Pancreas (tissue), 10 donors: ENCODE measurements at places on chromosomes 4 and X.

DNA sequence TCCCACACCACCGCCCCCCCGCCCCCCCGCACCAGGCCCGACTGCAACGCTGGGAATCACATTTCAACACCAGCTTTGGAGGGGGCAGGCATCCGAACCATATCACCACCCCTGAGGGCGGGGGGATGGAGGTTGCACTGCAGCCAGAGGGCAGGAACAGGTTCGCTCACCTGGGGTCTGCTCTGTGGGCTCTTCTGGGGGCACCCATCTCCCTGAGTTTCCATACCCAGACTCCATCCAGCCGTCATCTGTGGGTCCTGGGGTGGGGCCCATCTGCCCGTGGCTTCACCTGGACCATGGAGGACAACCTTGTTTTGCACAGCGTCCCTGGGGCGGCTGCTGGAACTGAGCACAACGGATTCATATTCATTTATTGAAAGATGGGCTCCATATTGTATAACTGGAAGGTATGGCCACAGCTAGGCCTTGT, 6.9 kb downstream of the PSAPL1 start:
- no peaks in the 10 kb centered on the region for H3K36me3 ChIP-seq
- no peaks in the 10 kb centered on the region for H3K27me3 ChIP-seq
- H3K27ac ChIP-seq, result no peak overlapping the region
- H3K4me1 ChIP-seq, result no peaks in the 10 kb centered on the region

GRCh38 chrX:53422086-53422860, at the start of gene SMC1A:
TSS of gene SMC1A (minus strand) at chrX:53422654. CDS start at chrX:53422600, 54 bp downstream.
- H3K36me3 ChIP-seq, result no peaks in the 10 kb centered on the region
- peak; percentile 99 for DNase-seq
- peak within 1 kb of the TSS; percentile 95 for H3K4me3 ChIP-seq
- H3K4me1 ChIP-seq, result no peaks in the 10 kb centered on the region
- H3K27ac ChIP-seq, result peak within 1 kb of the TSS; percentile 88

- H3K27me3 ChIP-seq, result no peaks in the 10 kb centered on the region
- H3K4me3 ChIP-seq, result no peak overlapping the region
- DNase-seq, result peak; percentile 27
- H3K27ac ChIP-seq, result peak overlapping the region; percentile 83
- no peaks in the 10 kb centered on the region for H3K36me3 ChIP-seq
Observed at GRCh38 chr4:37452952-37453280, 208.4 kb downstream of the NWD2 start.

GRCh38 chrX:42739741-42740140, 38.2 kb downstream of the PPP1R2C start:
- H3K27me3 ChIP-seq, result no peaks in the 10 kb centered on the region
- H3K36me3 ChIP-seq, result no peaks in the 10 kb centered on the region
- H3K4me1 ChIP-seq, result no peaks in the 10 kb centered on the region
- no peak for DNase-seq
- H3K27ac ChIP-seq, result no peak overlapping the region
- H3K4me3 ChIP-seq, result no peak overlapping the region

GRCh38 chr4:185638548-185639301, 103.4 kb upstream of the PDLIM3 start:
- peaks cover 9% of the 10 kb centered on the region for H3K4me1 ChIP-seq
- peak; percentile 73 for DNase-seq
- H3K36me3 ChIP-seq, result peaks cover 53% of the 10 kb centered on the region
- no peaks in the 10 kb centered on the region for H3K27me3 ChIP-seq
- no peak overlapping the region for H3K4me3 ChIP-seq
